ENCODE measurements at places on chromosomes 3 and 15.

GRCh38 chr3:28672406-28672805, 323.8 kb upstream of the AZI2 start:
- no peak for DNase-seq

DNA sequence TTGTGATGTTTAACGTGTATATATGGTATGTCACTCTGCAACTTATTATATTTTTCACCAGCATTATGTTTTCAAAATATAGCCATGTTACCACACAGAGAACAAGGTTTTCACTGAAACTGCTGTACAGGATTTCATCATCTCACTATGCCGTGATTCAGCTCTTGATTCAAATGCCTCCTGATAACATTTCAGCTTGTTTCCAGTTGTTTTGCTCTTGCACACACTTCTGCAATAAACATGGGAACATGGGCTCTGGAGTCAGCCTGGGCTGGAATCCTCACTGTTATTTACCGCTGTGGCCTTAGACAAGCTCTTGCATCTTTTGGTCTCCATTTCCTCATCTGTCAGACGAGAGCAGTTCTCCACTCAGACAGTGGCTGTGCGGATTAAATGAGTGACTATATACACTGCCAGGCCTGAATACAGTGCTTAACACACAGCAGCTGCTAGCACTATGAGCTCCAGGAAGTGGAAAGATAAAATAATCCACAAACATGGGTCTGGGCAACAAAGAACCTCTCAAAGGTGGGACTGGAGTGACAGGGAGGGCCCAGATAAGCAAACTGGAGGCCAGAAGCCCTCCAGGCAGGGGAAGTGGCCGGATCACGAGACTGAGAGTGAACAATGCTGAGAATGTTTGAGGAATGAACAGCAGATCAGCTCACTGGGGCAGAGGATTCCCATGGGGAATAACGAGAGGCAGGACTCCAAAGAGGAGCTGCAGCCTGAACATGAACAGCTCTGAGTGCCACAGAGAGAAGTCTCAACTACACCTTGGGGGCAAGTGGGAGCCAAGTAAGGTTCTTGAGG, 17.7 kb downstream of the NTRK3 start:
- peak; percentile 47 for DNase-seq

DNA sequence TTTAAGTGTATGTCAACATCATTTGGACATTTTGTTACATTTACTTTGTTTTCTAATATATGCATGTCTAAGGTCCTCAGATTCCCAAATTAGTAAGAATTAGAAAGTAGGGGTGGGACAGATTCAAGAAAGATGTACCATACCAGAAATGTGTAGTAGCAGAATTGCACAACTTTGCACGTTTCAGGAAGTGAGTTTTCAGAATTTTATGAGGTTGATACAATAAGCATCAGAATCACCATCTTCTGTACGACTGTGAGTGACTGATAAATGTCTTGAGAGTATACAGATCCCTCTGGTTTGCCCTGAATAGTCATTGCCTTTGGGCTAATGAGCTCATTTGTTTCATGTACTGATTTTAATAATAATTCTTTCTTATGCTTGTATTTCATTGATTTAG, 9.3 kb downstream of the ARIH2 start:
- no peak for DNase-seq

GRCh38 chr3:30723211-30723610, 116.8 kb downstream of the TGFBR2 start:
- DNase-seq, result no peak

DNA sequence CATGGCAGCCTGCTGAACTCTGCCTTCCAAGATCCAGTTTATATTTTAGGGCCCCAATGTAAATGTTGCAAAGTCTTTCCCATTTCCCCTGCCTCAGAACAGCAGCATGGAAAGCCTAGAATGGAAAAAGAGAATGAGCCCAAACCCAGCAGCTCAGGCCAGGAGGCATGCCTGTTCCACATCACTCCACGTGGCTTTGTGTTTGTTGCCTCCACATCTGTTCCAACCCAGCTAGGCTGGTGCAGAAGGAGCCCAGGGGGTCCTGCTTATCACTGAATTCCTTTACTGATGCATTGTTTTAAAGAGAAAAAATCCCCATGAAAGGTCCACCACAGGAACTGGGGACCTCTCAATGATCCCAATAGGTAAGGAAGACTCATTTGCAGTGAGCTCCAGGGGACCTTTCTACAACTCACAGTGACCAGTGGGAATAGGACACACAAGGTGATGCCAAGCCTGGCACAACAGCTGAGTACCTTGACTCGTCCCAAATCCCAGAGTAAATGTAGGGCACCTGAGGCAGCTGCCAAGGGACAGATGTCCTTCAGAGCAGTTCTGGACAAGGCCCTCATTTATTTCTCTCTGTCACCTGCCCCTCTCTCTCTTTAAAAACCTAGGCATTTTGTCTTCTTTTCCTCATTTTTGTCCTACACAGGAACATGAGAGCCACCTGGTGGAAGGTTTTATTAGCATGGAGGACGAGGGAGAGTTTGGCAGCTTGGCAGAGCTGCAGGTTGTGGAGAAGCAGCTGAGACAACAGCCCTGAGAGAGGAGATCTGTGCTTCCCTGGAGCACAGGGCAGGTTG, 41.7 kb upstream of the ADAMTS17 start:
- DNase-seq, result no peak

DNA sequence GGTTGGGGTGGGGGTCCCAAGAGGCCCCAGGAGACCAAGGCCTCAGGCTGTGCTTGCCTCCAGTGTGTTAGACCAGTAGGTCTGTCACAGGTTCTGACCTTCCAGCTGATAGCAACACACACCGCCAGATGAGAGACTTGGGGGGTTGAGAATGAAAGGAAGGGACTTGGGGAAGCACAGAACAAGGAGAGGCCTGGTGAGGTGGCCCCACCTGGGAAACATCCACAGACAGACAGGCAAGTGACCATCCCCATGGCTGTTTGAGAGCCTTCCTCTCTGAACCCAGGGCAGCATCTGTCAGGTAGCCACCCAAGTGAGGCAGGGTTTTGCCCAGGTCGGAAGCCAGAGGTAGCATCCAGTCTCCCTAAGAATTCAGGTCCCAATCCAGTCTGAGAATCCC, 35.0 kb upstream of the VPS8 start:
- DNase-seq, result no peak

GRCh38 chr3:65674226-65674625, 364.5 kb downstream of the MAGI1 start:
- peak; percentile 35 for DNase-seq

GRCh38 chr3:142725357-142725739, 1.5 kb downstream of the TRPC1 start:
- no peak for DNase-seq

DNA sequence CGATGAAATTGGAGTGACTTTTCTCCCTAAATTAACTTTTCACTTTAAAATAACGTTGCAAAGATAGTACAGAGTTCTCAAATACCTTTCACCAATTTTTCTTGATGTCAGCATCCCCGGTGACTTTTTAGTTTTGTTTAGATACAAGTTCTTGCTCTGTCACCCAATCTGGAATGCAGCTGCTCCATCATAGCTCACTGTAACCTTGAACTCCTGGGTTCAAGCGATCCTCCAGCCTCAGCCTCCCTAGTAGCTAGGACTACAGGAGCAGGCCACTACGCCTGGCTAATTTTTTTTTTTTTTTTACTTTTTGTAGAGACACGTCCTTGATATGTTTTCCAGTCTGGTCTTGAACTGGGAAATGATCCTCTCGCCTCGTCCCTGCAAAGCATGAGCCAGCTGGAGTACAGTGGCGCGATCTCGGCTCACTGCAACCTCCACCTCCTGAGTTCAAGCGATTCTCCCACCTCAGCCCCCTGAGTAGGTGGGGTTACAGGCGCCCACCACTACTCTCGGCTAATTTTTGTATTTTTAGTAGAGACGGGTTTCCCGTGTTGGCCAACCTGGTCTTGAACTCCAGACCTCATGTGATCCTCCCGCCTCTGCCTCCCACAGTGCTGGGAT, 747 bp downstream of the NSUN3 start:
- no peak for DNase-seq

DNA sequence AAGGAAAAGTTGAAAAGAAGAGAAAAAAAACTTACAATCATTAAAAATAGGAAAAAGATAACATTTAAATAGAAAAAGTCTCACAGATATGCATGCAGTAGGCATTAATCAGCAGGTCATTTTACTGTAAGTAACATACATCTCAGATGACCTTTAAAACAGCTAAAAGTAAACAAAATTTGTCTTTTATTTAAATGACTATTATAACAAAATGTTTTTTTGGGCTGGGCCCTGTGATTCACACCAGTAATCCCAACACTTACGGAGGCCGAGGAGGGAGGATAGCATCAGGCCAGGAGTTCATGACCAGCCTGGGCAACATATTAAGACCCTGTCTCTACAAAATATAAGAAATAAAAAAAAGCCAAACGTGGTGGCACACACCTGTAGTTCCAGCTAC, 14.7 kb downstream of the IQGAP1 start:
- no peak for DNase-seq

- no peak for DNase-seq
These were observed 32.3 kb downstream of the PARP16 start for GRCh38 chr15:65254356-65254755.

DNA sequence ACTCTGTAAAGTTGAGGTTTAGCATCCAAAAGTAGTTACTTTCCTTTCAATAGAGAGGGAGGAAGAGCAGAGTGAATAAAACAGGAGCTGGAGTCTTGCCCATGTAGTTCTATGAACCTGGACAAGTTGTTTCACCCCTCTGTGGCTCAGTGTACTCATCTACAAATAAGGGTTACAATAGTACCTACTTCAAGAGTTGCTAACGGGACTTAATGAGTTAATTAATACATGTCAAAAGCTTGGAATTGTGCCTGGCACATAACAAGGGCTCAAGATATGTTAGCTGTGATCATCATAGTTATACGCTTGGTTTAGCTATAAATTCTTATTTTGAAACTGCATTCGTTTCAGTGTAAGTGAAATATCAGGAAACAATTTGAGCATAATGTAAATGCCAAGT, 388.5 kb upstream of the THBS1 start:
- no peak for DNase-seq

DNA sequence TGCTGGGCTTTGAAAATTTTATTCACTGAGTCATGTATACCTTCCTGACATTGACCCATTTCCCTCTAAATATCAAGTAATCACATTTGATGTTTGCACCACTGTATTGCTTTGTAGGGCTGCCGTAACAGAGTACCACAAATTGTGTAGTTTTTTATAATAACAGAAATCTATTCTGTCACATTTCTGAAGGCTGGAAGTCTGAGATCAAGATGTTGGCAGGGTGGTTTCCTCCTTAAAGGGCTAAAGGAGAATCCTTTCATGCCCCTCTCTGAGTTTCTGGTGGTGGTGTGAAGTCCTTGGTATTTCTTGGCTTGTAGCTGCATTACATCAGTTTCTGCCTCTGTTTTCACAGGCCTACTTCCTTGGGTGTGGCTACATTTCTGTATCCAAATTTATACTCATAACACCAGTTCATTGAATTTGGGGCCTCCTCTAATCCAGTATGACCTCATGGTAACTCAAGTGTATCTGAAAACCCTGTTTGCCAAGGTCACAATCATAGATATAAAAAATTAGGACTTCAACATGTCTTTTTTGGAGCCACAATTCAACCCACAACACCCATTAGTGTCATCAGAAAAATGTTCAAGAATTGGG, 29.1 kb upstream of the ST6GAL1 start:
- no peak for DNase-seq

GRCh38 chr15:28913171-28913765, 27.5 kb downstream of the APBA2 start:
- no peak for DNase-seq

DNA sequence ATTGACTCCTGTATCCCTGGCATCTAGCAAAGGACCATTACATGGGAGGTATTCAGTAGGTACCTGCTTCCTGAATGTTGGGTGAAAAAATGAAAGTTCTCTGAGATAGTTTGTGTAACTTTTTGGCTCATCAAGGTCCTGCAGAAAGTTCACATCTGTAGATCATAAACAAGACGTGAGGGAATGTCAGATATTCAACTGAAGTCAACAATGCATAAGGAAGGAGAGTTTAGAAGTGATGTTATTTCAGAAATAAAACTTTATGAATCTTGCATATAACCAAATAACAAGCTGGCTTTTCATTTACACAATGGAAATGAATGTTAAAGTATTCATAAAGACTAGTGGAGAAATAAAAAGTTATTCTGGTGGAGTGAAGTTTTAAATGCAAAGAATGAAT, 73.4 kb upstream of the RBMS3 start:
- DNase-seq, result no peak

GRCh38 chr3:22608093-22608492, 595.0 kb upstream of the UBE2E2 start:
- no peak for DNase-seq

- no peak for DNase-seq
These were observed 265.0 kb downstream of the TAFA4 start for GRCh38 chr3:68667346-68667745.

DNA sequence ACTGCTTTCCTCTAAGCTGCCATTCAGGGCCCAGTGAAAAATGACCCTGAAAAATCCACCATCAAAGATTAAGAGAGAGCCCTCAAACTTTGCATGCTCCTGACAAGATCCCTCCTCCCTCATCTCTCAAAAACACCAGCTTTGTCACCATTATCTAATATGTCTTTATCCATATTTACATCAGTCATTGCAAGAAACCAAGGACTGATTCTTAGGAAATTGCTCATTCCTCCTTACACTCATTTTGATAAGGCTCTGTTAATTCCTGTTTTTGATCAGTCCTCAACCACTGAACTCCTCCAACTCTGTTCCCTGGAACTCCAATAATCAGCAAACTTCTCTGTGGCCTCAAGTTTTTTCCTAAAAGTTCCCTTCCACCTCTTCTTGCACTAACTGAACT, 51.8 kb downstream of the CD200 start:
- DNase-seq, result no peak

DNA sequence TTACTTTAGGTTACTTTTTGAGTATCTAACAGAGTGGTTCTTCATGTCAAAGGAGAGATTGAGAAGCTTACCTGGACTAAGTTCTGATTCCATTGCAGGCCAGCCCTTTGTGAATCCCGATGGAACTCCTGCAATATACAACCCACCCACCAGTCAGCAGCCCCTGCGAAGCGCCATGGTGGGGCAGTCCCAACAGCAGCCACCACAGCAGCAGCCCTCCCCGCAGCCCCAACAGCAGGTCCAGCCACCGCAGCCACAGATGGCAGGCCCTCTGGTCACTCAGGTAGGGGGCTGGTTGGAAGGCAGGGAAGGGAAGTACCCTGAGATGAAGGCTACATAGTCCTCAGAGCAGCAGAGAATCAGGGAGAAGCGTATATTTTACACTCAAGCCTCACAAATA, 97.8 kb downstream of the ARPP21 start:
- no peak for DNase-seq

DNA sequence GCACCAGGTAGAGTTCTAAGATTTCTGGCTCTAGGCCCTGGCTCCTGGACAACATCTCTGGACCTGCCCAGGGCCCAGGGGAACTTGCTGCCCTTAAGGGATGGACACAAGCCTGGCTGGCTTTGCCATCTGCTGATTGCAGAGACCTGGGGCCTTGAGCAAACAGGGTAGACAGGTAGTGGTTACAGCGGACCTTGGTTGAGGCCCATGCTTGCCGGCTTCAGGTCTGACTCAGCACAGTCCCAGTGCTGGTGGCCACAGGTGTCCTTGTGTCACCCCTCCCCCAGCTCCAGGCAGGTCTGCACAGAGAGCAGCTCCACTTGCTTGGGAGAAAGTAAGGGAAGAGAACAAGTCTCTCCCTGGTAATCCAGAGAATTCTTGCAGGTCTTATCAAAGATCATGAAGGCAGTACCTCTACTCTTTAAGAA, 15.9 kb upstream of the ACTL6A start:
- DNase-seq, result no peak

- no peak for DNase-seq
These were observed 316.4 kb downstream of the THSD4 start for GRCh38 chr15:71431343-71432336.

GRCh38 chr3:161443921-161444693, 52.5 kb upstream of the OTOL1 start:
- no peak for DNase-seq
